ENCODE measurements at places on chromosomes 6 and 20. TPM values are rescaled to one million over a fixed set of nuclear protein-coding genes. Genes with fewer than 3 reads are reported as not detected.

Gene HS3ST5
- polyA plus RNA-seq, result not detected

Gene POPDC3
- polyA plus RNA-seq, result 48.6 TPM

DNA sequence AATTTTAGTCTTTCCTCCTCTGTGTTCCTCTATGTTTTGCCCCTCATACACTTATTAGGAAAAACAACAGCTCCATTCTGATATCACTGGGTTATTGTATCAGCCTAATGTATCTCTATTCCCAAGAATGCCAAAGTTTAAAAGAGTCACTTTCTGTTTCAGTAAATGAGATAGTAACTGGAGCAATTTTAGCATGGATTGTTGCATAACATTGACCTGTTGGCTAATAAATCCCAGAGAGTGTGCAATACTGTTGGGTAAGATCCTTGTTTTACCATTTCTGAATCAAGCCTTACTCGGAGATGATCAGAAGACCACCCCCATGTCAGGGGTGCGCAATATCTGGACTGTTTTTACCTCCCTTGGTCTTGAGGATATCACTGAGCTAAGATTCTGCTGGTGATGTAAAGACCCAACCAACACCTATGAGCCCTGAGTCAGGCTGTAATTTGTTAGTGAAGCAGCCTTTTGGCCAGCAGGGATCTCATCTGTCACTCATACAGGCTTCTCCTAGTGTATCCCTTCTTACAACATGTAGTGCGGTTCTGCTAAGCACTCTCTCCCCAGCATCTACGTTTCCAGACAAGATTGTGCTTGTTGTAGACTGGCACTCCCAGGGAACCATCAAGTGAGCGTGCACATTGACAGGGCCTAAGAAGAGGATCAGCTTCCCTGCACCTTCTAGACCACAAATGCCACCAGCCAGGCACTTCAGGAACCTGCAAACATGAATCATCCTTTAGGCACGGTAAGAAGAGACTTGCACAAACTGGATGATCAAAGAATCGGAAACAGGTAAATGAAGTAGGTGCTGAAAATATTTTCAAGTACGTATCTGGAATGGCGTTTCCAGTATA is 11.5 kb upstream of the IPCEF1 start:
- H3K27ac ChIP-seq, result no peak overlapping the region
- H3K4me1 ChIP-seq, result no peaks in the 10 kb centered on the region
- no peak for DNase-seq
- H3K36me3 ChIP-seq, result no peaks in the 10 kb centered on the region
- no peaks in the 10 kb centered on the region for H3K27me3 ChIP-seq

GRCh38 chr6:74932232-74932888 is 273.5 kb downstream of the COL12A1 start:
- H3K27ac ChIP-seq, result peak overlapping the region; percentile 33
- no peak overlapping the region for H3K4me3 ChIP-seq
- no peaks in the 10 kb centered on the region for H3K27me3 ChIP-seq
- DNase-seq, result peak; percentile 10

GRCh38 chr20:56004611-56005388 is 519 bp downstream of the CBLN4 start:
- no peak overlapping the region for H3K4me3 ChIP-seq
- peaks cover 4% of the 10 kb centered on the region for H3K27me3 ChIP-seq
- no peaks in the 10 kb centered on the region for H3K4me1 ChIP-seq

DNA sequence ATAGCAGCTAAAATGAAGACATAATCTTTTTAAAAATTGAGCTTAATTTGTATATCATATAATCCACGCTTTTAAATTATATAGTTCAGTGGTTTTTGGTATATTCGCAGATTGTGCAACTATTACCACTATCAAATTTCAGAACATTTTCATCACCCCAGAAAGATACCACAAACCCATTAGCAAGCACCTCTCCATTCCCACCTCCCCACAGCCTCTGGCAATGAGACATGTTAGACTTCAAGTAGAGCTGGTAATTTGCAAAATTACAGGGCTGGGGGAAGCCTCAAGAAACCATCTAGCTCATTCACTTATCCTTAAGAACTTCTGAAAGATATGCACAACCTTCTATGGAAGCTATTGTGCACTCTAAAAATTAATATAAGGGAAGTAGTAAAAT is 37.2 kb downstream of the TRMT6 start:
- H3K36me3 ChIP-seq, result no peaks in the 10 kb centered on the region
- H3K27ac ChIP-seq, result no peak overlapping the region
- H3K4me3 ChIP-seq, result no peak overlapping the region

GRCh38 chr6:141134723-141135122 is 998.0 kb upstream of the GJE1 start:
- H3K36me3 ChIP-seq, result no peaks in the 10 kb centered on the region
- no peaks in the 10 kb centered on the region for H3K27me3 ChIP-seq
- H3K4me3 ChIP-seq, result no peak overlapping the region
- H3K4me1 ChIP-seq, result no peaks in the 10 kb centered on the region
- no peak overlapping the region for H3K27ac ChIP-seq
- DNase-seq, result no peak

- H3K4me3 ChIP-seq, result peak overlapping the region; percentile 96
- H3K36me3 ChIP-seq, result peaks cover 32% of the 10 kb centered on the region
- peak overlapping the region; percentile 85 for H3K27ac ChIP-seq
- DNase-seq, result peak; percentile 41
Measured at GRCh38 chr20:56392881-56393482, 537 bp downstream of the CSTF1 start.
